ENCODE measurements at places on chromosomes 4 and X. TPM values are rescaled to one million over a fixed set of nuclear protein-coding genes. Genes with fewer than 3 reads are reported as not detected.

The PITX2 gene
- total RNA-seq = 0.13 TPM

DNA sequence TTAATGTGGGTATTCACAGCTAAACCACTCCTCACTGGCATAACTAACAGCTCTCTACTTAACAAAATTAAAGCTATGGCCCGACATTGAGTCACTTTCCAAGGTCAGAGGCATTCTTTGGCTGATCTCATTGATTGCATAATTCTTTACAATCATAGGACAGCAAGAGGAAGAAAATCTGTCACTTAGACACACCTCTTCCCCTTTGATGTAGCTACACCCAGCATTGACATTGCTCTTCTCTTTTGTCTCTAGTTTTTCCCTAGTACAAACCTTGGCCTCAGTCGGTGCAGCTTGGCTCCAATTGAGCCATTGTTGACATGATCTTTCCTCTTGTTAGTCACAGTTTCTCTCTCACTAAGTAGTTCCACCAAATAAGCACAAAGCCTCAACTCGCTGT lies 313.3 kb upstream of the ACTRT1 start:
- H3K27me3 ChIP-seq = no peaks in the 10 kb centered on the region
- H3K4me3 ChIP-seq = no peak overlapping the region
- no peak overlapping the region for H3K27ac ChIP-seq
- no peak for DNase-seq

- no peaks in the 10 kb centered on the region for H3K27me3 ChIP-seq
- H3K4me1 ChIP-seq = no peaks in the 10 kb centered on the region
- H3K36me3 ChIP-seq = no peaks in the 10 kb centered on the region
- no peak overlapping the region for H3K4me3 ChIP-seq
Observed at GRCh38 chr4:92514627-92515026, 210.9 kb downstream of the GRID2 start.

- H3K36me3 ChIP-seq = peaks cover 21% of the 10 kb centered on the region
- no peaks in the 10 kb centered on the region for H3K27me3 ChIP-seq
- no peak for DNase-seq
- H3K4me1 ChIP-seq = peaks cover 30% of the 10 kb centered on the region
- peak overlapping the region; percentile 73 for H3K27ac ChIP-seq
Observed at GRCh38 chr4:55854129-55854528, 681 bp downstream of the EXOC1 start.

DNA sequence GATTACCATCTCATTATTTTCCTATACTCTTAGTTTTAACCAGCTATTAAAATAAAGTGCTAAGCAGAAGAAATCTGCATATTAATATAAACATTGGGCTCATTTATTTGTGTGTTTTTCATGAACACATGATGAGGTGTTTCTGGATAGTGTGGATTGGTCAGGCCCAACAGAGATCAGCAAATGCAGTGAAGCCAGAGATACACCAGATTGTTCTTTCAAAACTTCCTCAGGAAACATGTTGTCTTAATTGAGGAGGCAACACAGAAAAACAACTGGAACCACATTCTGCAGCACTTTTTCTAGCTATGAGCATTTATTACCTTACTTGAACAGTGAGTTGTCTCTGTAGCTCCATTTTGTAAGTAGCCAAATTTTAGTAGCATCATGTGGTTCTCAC lies 69.9 kb downstream of the PALLD start:
- no peaks in the 10 kb centered on the region for H3K4me1 ChIP-seq
- no peak overlapping the region for H3K27ac ChIP-seq
- no peaks in the 10 kb centered on the region for H3K36me3 ChIP-seq
